ENCODE measurements at places on chromosomes 16 and 17.

DNA sequence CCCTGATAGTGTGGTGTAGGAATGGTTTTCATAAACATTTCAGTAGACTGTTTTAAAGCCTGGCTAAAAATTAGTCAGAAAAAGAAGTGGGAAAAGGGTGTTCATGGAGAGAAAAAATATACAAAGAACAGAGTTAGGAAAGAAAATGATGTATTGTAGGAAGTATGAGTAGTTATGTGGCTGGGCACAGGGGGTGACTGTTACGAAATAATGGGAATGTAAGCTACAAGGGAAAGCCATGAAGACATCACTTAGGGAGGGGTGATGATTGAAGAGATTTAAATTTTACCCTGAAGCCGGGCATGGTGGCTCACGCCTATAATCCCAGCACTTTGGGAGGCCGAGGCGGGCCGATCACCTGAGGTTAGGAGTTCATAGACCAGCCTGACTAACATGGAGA is 55.3 kb downstream of the NUP88 start:
- no peak for DNase-seq

DNA sequence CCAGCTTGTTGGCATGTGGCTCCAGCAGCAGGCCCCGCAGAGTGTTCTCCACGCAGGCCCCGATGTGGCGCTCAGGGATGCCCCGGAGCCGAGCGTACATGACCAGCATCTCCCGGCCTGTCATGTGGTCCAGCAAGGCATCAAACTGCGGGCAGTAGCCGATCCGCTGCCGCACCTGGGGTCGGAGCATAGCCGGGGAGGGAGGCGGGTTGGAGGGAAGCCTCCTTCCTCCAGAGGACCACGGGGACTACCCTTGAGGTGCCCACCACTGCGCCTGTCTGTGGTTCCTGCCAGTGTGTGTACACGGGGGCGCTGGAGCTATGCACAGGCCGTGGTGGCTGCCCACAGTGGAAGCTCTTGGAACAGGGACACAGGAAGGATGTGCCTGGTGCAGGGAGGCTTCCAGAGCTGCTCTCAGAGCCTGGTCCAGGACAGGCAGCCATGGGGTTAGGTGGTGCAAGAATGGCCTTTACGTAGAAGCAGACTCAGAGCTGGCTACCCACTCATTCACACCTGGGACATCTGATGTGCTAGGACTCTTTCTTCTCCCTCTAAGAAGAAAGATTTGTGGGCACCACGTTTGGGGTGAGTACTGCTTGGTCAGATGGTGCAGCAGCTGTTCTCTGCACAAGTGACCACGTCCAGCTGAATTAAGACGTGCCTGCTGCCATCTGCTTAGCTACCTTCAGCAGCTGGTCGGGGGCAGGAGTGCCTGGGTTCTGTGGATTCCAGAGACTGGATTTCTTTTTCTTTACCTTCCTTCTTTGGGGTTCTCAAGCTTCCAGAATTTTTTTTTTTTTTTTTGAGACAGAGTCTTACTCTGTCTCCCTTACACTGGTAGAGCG is 11.3 kb upstream of the RNPS1 start:
- peak; percentile 69 for DNase-seq

- no peak for DNase-seq
Observed at GRCh38 chr16:50668368-50669008, 12.6 kb downstream of the SNX20 start.

DNA sequence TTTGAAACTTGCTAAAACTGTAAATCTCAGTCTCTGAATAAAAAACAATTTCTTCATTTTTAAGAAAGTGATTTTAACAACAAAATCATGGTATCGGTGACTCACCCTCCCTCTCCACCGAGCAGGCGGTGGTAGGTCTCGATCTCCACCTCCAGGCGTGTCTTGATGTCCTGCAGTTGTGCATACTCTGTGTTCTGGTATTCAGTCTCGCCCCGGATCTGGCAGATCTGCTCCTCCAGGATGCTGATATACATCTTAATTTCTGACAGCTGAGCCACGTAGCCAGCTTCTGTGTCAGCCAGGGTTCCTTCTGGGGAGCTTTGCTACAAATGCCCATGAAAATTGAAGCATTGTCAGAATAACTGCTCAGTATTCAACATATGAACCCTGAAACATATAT is 15.4 kb upstream of the KRT24 start:
- DNase-seq: no peak

DNA sequence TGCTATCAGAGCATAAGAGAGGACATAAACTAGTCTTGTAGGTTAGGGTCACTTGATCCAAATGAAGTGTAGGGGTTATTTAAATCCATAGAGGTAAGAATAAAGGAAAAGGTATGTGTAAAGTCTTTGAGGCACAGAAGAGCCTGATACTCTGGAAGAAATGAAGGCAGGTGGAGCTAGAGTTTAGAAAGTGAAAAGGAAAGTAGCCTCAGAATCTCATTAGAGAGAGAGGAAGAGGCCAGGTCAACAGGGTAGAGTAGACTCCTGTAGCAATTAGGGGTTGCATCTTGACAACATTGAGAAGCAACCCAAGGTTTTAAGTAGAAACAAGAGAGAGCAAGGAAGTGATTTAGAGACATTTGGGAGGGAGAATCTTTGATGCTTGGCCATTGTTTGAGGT is 235.2 kb upstream of the SOX9 start:
- no peak for DNase-seq
